KBM-7 (cell line): ENCODE measurements at places on chromosomes 12 and 14.

GRCh38 chr14:60232185-60232584 lies 16.8 kb upstream of the PPM1A start:
- no peak for DNase-seq

DNA sequence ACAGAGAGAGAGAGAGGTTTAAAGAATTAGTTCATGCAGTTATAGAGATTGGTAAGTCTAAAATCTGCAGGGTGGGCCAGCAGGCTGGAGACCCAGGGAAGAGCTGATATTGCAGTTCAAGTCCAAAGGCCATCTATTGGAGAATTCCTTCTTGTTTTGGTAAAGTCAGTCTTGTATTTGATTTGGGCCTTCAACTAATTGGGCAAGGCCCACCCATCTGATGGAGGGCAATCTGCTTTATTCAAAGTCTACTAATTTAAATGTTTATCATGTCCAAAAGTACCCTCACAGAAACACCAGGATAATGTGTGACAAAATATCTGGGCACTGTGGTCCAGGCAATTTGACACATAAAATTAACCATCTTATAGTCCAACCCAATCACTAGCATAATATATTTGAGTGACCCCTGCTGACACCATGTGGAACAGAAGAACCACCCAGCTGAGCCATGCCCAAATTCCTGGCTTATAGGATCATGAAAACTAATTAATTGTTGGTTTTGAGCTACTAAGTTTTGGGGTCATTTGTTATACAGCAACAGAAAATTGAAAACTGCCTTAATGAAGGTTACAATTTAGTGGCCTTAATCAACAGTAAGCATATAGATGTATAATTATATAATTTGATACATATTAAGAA lies 109.1 kb upstream of the PLXNC1 start:
- no peak for DNase-seq

DNA sequence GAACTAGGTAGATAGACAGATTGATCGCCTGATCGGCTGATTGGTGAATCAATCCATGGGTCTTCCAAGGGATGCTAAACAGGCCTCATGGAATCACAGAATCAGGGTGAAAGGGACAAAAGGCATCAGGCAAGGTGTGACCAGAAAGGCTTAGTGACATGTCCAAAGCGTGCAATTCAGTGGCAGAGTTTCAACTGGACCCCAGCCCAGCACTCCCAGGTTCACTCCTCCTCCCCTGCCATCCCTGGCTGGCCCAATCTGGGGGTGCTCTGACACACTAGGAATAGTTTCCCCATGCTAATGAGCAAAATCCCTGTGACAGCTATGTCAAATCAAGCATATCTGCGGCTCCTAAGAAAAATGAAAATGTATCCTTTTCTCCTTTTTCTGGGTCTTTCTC lies 50.4 kb downstream of the NINJ2 start:
- DNase-seq: no peak

- peak; percentile 10 for DNase-seq
Observed at GRCh38 chr12:74541074-74541473, 3.4 kb downstream of the ATXN7L3B start.

- DNase-seq: peak; percentile 51
Observed at GRCh38 chr12:57865084-57865751, 18.7 kb upstream of the CTDSP2 start.

DNA sequence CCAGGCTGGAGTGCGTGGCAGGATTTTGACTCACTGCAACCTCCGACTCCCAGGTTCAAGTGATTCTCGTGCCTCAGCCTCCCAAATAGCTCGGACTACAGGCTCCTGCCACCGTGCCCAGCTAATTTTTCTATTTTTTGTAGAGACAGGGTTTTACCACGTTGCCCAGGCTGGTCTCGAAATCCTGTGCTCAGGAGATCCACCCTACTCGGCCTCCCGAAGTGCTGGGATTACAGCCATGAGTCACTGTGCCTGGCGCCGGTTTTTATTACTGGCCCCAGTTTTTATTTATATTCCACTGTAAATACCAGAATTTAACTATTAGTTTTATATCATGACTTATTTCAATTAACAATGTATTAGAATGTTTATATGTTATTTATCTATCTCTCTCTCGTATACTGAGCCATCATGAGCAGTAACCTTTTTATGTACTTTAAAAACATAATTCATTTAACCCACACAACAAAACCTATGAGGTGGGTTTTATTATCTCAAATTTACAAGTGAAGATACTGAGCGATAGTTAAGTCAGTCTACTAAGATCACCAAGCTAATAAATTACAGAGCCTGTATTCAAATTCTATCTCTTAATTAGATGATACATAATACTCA lies 47.8 kb downstream of the HECTD1 start:
- DNase-seq: no peak

DNA sequence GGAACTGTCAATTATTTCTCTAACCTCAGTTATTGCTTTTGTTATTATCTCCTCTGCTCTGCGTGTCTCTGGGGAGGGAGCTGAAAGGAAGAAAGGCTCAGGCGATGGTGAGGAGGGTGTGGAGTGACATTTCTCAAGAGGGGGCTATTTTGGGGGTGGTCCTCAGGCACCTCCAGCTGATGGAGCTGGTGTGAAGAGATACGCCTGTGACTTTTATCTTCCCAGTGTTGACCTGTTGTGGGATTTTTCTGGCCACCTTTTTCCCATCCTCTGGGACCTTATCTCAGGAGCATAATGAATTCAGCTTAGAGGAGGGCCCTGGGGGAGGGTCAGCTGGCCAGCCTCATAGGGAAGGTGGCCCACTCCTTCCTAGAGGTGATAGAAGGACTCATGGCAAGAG lies 26.4 kb downstream of the KCNA5 start:
- DNase-seq: no peak

- DNase-seq: no peak
Observed at GRCh38 chr12:6902448-6902847, 2.2 kb upstream of the LRRC23 start.

- no peak for DNase-seq
Observed at GRCh38 chr12:42343721-42344120, 17.8 kb downstream of the PPHLN1 start.

GRCh38 chr12:455821-456220 lies 3.9 kb upstream of the B4GALNT3 start:
- no peak for DNase-seq

GRCh38 chr12:13027032-13027431 lies 17.1 kb upstream of the FAM234B start:
- DNase-seq: no peak

GRCh38 chr14:50770586-50770985 lies 60.4 kb downstream of the NIN start:
- DNase-seq: no peak

- DNase-seq: no peak
Observed at GRCh38 chr14:24426150-24426911, 3.1 kb downstream of the CBLN3 start.

DNA sequence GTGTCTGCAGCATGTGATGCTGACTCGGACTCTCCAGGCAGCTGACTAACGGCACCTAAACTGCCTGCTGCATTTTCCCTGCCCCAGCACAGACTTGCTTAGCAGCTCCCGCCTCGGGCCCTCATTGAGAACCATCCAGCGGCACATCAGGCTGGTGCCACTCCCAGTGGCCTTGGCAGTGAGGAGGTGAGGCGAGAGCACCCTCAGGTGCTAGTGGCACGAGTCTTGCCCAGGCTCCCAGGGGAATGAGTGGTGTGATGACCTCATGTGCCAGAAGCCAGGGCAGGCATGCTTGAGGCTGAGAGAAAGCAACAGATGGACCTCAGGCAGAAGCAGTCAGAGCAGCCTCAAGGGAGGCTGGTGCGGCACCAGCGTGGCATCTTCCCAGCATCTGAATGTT lies 60.2 kb downstream of the PRKCH start:
- no peak for DNase-seq

- no peak for DNase-seq
Observed at GRCh38 chr12:32302218-32303173, 96.9 kb upstream of the FGD4 start.
